ENCODE measurements at places on chromosomes 5 and 9.

DNA sequence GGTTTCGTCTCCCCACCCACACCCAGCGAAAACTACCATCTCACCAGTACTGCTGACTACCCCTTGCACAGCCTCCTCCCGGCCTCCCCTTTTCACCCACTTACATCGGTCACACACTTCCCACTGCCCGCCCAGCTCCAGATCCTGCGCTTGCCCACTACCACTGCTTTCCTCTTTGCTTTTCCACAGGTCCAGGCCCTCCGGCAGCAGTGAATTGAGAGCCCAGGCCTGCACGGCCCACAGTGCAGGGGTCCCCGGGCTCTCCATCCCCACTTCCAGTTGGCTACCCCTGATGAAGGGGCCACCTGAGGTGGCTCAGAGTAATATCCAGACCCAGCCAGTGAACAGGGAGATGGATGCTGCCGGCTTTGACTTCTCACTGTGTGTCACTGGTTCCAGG is 120.2 kb upstream of the FSTL4 start:
- no peak for DNase-seq

DNA sequence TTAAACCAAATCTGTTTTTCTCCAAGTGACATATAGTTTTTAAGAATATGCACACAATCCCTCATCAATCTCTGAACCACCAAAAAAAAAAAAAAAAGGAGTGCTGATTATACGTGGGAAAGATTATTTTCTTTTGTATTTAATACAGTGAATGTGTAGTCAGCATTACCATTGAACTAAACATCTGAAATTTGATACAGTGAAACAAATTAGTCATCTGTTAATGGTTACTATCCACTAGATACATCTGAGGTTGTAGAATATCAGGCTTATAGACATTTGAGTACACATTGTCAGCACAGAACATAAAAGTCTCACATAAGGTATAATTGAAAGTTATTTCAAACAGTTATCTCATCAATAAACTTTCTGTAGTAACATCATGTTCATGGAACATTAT is 87.0 kb downstream of the SLF1 start:
- DNase-seq = no peak

DNA sequence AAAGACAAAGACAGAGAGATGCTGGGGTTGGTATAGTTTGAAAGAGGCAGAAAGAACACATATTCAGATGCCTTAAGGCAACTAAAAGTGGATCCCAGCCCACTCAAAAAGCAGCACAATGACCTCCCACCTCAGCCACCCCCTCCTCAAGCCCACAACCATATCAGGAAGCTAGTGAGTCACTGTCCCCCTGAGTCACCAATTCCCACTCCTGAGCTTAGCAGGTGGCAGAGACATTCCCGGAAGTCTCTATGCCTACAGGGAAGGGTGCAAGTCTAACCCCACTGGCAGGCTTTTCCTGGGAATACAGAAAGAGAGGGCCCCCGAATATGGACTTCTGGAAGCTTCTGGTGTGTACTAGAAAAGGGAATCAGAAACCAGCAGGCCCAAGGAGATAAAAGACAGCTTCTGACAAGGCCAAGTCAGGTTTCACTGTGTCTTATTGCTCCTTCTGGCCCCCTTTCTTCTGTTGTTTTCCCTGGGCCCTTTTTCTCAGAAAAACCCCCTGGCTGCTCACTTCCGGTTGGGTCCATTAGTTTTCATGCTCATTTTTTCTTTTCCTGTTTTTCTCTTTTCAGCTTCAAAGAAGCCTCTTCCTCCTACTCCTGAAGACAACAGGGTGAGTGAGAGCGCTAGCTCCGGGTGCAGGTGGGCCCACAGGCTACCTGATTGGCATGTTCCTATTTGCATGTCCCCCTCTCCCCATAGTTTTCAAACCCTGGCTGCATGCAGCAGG is 36.8 kb downstream of the ITK start:
- DNase-seq = no peak

GRCh38 chr5:150140830-150141229 is 14.8 kb downstream of the PDGFRB start:
- DNase-seq = peak; percentile 60

Measured in NB4 (cell line).